Germinal center (tissue), 1 donor: ENCODE measurements at places on chromosomes 11 and 22.

- DNase-seq, result no peak
These were observed 16.6 kb upstream of the BAIAP2L2 start for GRCh38 chr22:38126928-38127668.

DNA sequence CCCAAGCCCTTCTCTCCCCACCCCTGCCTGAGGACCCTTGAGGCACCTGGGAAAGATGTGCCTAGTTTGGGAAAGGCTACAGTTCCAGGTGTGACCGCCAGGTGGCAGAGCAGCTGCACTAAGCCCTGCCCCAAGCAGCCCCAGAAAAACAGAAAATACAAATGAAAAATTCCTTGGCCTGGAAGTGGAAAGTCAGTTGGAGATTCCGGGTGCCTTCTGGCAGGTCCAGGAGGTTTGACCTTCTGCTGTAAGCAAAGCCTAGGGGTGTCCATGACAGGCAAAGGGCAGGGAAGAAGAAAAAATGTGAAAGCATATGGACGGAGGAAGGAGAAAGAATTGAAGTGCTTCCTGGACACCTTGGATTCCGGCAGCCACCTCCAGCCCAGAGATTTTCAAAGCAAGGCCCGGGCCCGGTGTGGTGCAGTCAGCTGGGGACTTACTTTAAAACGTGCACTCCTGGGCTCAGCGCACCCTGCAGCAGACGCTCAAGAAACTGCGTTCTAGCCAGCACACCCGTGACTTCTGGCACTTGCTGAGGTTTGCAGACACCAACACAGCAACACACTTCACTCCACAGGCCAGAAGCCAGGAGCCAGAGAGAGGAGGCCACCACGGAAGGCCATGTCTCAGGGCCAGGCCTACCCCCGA is 37.3 kb upstream of the SLC22A12 start:
- peak; percentile 62 for DNase-seq

- DNase-seq, result no peak
These were observed 14.3 kb downstream of the OR52K1 start for GRCh38 chr11:4496557-4497248.

- DNase-seq, result no peak
These were observed 179.6 kb upstream of the ISX start for GRCh38 chr22:34886391-34886790.

GRCh38 chr11:32005786-32006416 is 85.0 kb upstream of the RCN1 start:
- DNase-seq, result no peak
